Heart right ventricle (tissue), 16 donors: ENCODE measurements at places on chromosomes 3 and 15.

- no peak for DNase-seq
Observed at GRCh38 chr3:134013280-134013679, 16.4 kb downstream of the SLCO2A1 start.

- no peak for DNase-seq
Observed at GRCh38 chr3:112875561-112875960, 28.9 kb upstream of the CD200R1L start.

DNA sequence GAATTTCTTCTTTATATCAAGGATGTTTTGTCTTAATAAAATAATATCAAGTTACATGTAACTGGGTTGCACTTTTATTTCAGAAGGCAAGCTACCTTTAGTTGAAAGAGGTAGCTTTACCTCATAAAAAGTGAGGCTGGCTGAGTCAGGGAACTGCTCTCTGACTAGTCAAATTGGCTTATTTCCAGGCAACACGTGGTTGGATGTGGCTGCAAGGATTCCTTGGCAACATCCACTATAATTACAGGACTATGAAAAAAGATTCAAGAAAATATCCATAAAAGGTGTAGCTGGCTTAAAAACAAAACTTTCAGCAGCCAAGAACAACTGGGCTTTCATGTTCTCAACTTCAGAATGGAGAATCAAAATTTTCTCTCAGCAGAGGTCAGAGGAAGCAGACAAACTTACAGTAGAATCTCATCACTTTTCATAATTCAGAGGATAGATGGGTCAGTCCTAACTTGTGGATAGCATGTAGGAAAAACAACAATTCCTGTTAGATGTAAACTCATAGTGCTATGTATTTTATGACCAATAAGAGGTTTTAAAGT lies 779.1 kb downstream of the MECOM start:
- DNase-seq, result no peak

- no peak for DNase-seq
Observed at GRCh38 chr15:41873711-41874110, 20.1 kb downstream of the SPTBN5 start.

DNA sequence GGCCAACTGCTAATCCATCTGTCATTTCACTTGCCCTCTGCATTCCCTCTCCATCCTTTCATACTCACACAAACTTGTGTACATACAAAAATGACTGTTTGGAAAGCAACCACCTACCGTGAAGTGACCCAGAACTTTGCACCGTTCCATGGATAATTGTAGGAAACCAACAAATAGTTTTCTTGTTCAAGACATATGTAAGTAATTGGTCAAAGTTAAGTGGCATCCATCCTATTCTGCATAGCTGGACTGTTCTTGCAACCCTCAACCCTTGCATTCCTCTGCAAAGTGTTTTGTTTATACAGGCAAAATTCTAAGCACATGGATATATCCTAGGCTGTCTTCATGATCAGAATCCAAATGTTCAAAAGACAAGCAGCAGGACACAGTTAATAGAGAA lies 592.5 kb downstream of the MECOM start:
- no peak for DNase-seq
